ENCODE measurements at places on chromosomes 11 and 22.

GRCh38 chr11:79667380-79667779, 226.6 kb upstream of the TENM4 start:
- DNase-seq: no peak

GRCh38 chr22:34669001-34669400, 397.0 kb upstream of the ISX start:
- DNase-seq: no peak

DNA sequence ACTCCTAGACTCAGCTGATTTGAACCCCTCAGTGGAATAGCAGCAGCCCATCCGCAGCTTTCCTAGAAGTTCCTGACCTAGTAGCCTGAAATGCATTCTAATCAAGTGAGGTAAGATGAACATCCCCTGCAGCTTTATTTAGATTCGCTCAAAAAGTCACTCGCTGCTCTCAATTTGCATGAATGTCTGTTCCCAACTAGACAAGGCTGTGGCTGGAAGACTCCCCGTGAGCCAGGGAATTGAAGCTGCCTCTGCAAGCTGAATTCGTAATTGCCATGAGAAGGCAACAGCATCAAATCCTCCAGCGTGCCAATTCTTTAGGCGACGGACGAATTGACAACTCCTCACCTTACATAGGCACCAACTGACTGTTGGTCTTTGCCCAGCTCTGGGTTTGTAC, 17.1 kb upstream of the SCN3B start:
- DNase-seq: no peak

- no peak for DNase-seq
Measured at GRCh38 chr22:36443198-36443770, 38.2 kb downstream of the TXN2 start.

DNA sequence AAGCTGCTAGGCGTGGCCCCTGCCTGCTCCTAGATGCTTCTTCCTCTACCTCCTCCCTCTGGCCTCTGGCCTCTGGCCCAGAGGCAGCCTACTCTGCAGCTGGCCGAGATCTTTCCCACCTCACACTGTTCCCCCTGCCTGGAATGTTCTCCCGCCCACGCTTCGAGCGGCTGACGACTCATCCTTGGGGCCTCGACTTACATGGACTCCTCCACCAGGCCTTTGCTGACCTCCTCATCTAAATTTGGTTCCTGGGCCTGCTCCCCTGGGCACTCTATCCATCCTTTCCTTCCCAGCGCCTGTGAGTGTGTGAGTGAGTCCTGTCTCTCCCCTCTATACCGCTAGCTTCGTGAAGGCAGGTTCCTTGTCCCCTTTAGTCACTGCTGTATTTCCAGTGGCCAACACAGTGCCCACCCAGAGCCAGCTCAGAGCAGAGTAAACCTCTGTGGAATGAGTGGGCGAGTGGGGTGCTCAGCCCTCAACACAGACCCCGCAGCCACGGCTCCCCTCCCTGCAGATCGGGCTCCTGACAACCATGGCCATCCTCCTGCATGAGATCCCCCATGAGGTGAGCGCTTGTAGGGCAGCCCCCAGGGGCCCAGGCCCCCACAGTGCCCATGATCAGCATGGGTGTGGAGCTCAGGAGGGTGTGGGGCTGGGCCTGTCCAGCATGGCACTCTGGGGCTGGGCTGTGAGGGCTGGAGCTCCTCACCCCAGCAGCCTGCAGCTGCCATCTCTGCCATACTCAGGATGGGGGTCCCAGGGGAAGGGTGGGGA, 5.7 kb downstream of the SLC39A13 start:
- DNase-seq: no peak

DNA sequence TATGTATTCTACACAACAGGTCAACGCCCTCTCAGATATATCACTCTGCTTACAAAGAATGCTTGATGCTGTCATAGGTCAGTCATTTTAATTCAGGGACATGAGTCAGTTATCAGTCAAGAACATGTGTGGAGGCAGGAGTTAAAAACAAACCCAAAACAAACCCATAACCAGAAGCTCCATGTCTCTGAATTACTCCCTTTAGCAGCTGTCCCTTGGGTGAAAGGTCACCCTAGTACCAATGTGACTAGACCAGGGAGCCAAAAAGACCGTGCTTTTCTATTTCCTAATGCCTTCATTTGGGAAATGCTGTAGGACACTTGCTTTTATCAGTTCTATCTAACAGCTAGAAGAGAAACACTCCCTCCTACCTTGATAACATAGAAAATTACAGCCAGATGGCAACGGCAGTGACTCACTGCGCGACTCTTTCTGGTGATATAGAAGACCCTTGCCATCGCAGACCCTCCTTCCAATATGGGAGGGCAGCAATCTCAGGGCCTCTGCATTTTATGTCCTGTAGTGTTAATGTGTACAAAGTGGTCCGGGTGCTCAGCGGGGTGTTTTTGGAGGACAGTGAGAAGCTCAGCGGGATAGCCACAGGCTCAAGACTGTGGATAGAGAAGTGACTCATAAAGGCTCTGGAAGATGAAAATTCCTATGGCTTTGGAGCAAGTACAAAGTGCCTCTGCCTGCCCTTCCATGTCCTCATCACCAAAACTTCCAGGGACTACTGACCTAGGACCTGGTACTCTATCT, 24.8 kb downstream of the APOL5 start:
- DNase-seq: no peak

DNA sequence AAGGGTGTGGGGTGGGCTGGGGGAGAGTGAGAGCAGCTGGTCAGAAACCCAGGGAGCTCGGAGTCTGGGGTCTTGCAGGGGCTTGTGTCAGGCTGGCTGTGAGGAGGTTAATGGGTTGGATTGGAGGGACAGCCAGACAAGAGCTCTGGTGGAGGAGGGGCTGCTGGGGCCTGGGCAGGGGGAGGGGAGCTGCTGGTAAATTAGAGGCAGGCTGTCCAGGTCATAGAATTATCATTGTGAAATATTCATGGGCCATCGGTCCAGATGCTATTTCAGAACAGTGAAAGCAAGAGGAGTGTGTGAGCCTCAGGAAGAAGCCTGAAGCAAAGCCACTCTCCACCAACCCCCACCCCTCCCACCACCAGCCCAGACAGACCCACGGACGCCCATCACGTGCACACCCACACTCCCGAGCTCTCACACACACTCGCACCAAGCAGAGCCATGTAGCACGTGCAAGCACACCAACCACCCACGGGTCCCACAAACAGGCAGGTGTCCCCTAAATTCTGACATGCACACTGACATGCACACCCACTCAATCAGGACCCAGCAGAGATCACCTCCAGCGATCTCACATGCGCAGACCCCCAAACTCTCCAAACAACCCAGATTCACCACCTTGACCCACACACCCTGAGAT, 18.8 kb downstream of the RTN4RL2 start:
- DNase-seq: no peak

- no peak for DNase-seq
Measured at GRCh38 chr22:17172029-17172833, 13.2 kb upstream of the HDHD5 start.

- no peak for DNase-seq
Measured at GRCh38 chr22:28402539-28402938, 277.1 kb downstream of the TTC28 start.

DNA sequence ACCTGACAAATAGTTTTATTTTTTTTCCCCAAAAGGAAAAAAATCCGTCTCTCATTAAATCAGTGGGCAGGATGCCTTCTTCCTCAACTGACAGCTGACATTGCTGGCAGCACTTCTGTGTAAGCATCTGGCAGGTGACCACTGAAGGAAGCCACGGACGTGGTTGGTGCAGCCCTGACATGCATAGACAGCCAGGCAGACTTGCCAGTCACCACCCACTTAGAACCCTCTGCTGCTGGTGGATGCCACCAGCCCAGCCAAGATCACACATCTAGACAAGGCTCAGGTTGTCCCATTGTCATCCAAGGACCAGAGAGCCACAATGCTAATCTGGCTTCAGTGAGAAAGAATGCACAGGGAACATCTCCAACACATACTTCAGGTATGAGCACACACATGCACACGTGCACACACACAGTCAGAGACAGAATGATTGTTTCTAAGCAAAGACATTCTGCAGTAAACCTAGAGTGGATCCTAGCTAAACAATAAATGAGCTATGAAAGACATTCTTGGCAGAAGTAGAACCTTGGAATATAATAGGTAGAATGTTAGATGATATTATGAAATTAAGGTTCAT, 49.8 kb upstream of the BMAL1 start:
- no peak for DNase-seq

DNA sequence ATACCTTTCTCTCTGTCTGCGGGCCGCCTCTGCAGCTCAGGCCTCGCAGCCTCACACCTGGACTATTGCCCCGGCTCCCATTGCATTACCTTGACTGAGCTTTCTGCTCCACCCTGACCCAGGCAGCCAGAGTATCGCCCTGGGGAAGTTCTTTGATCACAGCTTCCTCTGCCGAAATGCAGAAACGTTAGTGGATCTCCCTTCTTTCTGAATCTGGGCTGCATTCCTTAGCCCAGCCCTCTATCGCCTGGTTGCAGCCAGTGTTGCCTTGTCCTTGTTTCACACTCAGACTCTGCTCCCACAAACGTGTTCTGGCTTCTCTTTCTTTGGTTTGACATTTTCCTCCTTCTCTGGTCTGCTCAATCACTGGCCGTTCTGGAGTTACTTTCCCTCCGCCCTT, 195.7 kb downstream of the ADAMTS15 start:
- no peak for DNase-seq

- DNase-seq: no peak
Measured at GRCh38 chr11:33027233-33027632, 11.6 kb downstream of the DEPDC7 start.

GRCh38 chr11:102223859-102224258, 93.4 kb upstream of the BIRC3 start:
- no peak for DNase-seq

DNA sequence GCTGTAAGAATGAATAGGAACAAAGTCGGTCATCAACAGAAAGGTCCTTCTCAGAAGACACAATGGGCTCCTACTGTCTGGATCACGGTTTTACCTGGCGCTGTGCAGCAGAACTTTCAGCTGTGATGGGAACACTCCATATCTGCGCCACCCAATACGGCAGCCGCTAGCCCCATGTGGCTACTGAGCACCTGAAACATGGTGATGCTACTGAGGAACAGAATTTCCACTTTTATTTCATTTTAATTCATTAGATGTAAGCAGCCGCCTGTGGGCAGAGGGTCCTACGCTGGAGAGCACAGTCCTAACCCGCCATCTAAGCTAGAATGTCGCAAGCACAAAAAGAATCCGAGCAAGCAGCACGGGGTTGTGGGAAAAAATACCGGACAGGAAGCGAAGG, 2.7 kb downstream of the SULT4A1 start:
- no peak for DNase-seq

DNA sequence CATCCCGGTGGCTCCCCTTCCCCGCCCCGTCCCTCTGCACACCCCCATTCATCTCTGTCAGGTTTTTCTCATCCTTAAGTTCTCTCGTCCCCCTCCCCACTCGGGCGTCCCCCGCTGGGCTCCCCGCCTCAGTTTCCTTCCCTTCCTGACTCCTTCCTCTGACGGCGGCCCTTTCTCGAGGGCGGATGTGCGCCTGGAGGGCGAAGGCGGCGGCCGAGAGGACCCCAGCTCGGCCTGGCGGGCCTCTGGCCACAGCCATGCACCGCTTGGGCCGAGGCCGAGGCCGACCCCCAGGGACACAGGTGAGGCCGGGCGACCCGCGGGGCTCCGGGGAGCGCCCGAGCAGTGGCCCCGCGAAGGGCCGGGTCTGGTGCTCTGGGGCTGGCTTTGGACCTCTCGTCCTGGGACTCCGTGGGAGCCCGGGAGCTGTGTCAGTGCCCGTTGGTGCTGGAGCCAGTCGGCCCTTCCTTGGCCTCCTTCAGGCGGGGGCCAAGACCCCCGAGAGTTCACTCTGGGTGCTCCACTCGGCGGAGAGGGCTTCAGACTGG, 2.9 kb downstream of the PHLDB1 start:
- no peak for DNase-seq

DNA sequence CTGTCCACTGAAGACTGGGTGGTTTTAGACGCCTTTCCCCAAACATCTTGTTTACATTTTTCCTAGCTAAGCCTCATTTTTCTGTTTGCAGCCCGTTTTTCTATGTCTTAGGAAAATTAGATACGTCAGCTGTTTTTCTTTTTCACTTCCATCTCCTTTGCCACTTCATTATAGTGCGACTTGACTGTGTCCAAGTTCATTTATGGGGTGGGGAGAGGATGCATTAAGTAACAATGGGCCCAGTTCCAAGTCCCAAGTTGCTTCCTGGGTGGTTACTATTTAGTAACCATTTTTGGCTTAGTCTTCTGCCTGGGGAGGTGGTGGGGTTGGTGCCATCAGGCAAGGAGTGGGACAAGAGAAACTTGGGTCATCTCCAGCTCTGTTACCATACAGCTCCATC, 83.0 kb downstream of the TRAF6 start:
- DNase-seq: no peak

DNA sequence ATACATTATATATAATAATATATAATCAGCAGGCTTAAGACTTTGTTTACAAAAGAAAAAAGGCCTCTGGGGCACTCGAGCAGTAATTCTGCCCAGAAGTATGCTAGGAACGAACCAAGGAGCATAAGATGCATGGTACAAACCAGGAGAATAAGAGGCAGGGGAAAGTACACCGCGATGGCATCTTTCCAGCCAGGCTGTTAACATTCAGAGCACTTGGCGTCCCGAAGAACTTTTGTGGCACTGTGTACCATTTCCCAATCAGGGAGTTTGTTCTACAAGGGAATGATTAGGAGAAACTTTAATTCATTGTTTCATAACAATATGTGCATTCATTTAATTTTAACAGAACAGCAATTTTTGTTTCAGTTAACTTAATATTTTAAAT, 125.1 kb downstream of the WT1 start:
- DNase-seq: no peak

GRCh38 chr11:26944866-26945664, 48.8 kb upstream of the FIBIN start:
- DNase-seq: no peak

DNA sequence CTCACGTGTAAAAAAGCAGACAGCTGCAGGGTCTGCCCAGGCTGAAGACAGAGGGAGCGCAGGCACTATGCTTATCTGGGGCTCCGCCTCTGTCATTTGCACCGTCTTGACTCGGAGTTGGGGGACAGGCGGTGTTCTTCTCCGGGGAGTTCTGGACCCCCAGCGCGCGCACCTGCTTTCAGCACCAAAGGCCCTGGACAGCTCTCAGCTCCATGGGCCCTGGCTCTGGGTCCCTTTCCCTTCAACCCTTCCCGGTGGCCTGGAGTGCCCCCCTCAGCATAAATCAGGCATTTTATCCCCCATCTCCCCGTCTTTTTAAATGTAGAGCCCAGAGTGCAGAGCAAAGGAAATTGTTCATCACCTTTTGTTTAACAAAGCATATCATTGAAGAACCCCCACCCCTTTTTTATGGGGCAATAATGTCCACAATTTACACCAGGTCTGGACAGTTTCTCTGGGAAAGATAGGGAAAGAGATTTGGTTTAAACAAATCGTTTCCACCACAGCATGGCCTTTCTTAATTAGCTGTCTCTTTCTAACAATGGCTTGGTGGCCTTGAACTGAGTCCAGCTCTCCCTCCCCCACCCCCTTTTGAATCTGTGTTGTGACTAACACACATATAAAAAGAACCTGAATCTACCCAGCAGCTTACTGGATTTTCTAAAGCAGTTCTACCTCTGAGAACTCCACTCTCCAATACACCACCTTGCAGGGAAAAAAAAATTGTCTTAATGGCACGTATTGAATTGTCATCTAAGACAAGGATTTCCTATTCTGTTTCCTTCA, 1.7 kb downstream of the SEZ6L start:
- DNase-seq: peak; percentile 7
